ENCODE measurements at places on chromosomes 5 and 9. TPM values are rescaled to one million over a fixed set of nuclear protein-coding genes. Genes with fewer than 3 reads are reported as not detected.

EXOSC2 gene
- total RNA-seq, result 33.8 TPM

DNA sequence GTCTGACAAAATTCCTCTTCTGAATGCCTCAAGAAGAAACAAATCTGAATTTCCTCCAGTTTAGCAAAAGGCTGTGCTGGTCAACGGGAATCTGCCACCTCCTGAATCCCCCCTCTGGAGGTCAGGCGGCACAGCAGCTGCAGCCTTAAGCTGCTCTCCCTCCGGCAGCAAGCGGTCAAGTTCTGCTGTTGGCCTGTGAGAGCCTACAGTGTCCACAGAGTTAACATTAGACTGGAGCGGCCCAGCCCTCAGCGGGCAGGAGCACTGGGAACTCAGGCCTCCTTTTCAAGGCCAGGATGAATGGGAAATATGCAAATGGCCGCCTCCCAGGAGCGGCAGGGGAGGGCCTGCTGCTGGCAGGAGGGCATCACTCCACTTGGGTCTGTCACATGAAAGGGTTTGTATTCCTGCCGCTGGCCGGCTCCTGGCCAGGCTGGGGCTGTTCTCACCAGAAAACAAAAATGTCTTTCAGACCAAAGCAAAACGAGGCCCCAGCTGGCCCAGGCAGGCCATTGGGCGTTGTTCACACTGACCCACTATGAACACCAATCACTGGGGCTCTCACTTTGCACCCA lies 8.2 kb downstream of the ACSL6 start:
- H3K27ac ChIP-seq, result no peak overlapping the region
- H3K4me3 ChIP-seq, result no peak overlapping the region
- no peaks in the 10 kb centered on the region for H3K36me3 ChIP-seq
- peak; percentile 43 for DNase-seq

DNA sequence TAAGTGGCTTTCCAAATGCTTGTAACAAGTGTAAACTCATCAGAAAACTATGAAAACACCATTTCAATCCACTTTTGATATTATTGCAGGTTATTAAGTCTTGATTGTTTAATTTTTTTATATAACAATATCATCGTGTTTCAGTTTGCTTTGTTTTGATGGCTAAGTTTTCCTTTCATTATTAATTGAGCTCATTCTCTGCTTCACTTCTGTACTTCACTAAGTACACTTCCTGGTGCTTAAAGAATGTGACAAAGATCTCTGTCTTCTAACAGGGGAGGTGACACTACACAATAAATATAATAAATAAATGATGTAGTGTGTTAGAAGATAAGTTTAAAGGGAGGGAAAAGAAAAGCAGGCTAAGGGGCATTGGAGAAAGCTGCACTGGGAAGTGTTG lies 13.0 kb upstream of the RAD23B start:
- no peak overlapping the region for H3K4me3 ChIP-seq
- peaks cover 5% of the 10 kb centered on the region for H3K4me1 ChIP-seq
- DNase-seq, result no peak
- H3K36me3 ChIP-seq, result no peaks in the 10 kb centered on the region

DNA sequence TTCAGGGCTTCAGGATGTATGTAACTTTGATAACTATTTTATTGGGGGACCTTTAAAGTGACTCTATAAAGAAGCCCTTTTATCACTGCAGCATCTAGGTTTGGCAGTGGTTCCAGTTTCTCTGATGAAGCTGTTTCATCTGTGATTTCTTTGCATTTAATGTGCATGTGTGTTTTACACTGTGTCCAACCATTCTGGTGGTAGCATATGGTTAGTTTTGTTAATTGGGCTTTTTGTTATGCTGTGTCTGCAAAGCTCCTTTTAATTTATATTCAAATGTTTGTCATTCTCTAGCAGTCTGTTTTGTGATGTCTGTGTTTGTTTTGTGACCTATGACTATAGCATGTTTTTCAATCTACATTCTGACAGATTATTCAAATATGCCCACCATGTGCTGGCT lies 294.8 kb downstream of the DNAH5 start:
- H3K27ac ChIP-seq, result no peak overlapping the region
- no peak for DNase-seq
- no peaks in the 10 kb centered on the region for H3K36me3 ChIP-seq
- no peak overlapping the region for H3K4me3 ChIP-seq
- no peaks in the 10 kb centered on the region for H3K4me1 ChIP-seq

- H3K36me3 ChIP-seq, result no peaks in the 10 kb centered on the region
- no peak overlapping the region for H3K4me3 ChIP-seq
- H3K4me1 ChIP-seq, result no peaks in the 10 kb centered on the region
- no peak overlapping the region for H3K27ac ChIP-seq
- no peaks in the 10 kb centered on the region for H3K27me3 ChIP-seq
Observed at GRCh38 chr9:123727332-123727731, 202.6 kb downstream of the DENND1A start.

DNA sequence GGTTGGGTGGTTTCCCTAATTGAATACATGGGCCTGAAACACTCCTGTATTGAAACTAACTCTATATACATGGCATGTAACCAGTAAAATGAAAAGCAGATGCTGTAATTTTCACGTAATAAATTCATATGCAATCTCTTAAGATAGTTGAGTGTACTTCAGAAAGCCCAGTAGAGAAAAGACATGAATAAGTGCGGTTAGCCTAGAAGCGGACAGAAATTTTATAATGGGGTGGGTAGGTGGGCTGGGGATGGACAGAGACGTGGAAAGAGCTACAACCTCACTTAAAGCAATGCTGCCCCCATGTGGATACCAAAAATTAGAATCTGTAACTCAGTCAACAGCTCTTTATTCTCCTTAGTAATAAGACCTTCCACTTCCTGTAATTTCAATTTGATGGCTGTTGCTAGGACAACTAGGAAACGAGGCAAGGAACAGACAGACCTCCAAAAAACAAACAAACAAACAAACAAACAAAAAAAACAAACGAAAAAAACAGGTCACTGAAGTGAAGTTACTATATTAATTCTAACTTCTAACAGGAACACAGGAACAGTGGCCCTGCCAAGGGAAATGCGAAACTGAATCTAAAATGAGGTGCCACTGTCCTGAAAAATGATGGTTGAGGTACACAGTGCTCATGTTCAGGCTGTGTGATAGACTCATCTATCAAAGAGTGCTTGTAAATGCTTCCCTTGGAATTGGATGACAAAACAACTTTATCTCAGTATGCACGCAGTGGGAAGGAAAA lies 103.4 kb upstream of the GNA14 start:
- no peak overlapping the region for H3K27ac ChIP-seq
- no peaks in the 10 kb centered on the region for H3K36me3 ChIP-seq
- peak overlapping the region; percentile 7 for H3K4me3 ChIP-seq
- no peaks in the 10 kb centered on the region for H3K27me3 ChIP-seq

DNA sequence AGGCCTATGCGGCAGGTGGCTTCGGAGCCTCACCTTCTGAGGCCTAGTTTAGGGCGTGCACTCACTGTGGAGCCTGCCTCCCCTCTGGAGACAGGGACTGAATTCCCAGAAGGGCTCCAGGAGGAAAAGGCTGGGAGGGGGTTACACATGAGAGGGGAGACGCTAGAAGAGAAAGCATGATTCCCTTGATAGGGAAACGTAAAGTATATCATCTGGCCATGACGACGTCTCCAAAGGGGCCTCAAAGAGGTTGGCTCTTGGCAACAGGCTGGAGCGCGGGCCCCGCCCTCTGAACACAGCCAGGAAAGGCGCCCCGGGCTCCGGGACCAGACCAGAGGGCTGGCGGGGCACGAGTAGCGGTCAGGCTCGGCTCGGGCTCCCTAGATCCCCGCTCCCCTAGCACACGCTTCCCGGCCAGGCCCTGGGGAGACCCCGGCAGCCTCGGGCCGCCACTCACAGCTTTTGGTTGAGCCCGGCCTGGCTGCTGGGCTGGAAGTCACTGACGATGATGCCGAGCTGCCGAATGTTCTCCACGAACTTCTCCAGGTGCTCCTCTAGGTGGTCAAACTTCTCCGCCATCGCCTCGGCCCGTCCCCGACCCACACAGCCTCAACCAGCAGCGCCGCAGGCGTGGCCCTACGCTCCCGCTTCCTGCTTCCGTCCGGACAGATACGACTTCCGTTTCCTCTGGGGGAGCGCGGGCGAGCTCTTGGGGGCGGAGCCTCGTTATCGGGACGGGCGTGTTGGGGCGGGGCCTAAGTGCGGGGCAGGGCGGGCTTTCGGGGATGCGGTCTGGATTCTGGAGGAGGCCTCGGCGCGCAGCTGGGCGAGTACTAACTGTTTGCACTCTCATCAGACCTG lies at the start of gene MED10:
Gene MED10, minus strand, starts transcription at position 643 of the 861 bp plus-strand sequence. Its CDS starts 64 bp downstream, at position 579.
- no peaks in the 10 kb centered on the region for H3K27me3 ChIP-seq
- peak within 1 kb of the TSS; percentile 68 for H3K4me3 ChIP-seq
- H3K27ac ChIP-seq, result peak within 1 kb of the TSS; percentile 52

DNA sequence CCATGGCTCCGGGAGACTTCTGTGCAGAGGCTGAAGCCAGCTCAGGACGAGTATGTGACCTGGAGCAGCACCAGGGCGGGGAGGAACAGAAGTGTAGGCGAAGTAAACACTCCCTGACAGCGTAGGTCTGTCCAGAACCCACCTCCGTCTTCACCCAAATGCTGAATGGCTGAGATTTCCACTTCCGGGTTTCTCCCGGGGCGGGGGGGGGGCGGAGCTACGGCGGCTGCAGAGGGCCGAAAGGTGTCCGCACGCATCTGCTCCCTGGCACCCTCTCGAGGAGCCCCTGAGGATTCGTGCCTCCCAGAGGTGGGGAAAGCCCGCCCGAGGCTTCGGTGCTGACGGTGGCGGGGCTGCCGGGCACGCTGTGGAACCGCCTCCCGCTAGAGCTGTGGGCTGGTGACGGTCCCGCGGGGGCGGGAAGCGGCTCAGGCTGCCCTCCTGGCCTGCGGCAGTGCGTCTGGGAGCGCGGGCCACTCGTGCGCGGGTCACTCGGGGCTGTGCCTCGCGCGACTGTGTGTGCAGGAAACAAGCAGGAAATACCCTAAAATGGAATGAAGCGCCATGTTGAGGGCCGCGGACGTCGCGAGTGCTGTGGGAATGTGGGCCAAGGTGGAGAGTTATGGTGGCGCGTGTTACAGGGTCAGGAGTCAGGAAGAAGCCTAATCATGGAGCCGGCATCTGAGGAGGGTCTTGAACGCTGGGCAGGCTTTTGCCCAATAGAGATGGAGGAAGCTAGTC lies 1425.4 kb downstream of the FOXD4L5 start:
- no peak overlapping the region for H3K4me3 ChIP-seq
- H3K36me3 ChIP-seq, result no peaks in the 10 kb centered on the region
- H3K27ac ChIP-seq, result no peak overlapping the region
- no peaks in the 10 kb centered on the region for H3K27me3 ChIP-seq
